Ureter (tissue), 1 donor: ENCODE measurements at places on chromosomes 2 and 18.

DNA sequence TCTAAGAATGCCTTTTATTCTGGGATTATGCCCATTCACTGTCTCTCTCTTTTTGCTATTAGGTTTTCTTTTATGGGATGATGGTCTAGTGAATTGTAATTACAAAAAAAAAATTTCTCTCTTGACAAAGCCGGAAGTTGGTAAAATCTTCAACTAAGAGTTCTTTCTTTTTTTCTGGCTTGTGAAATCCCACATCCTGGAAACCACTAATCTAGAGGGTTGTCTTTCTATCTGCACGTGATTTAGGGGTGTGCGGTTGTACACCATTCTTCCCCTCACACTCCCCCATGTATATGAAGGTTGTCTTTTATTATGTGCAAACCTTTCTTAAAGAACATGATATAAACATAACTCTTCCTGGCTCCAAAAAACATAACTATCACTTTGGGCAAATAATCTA lies 52.0 kb downstream of the GATA6 start:
- no peak for DNase-seq

GRCh38 chr2:237192881-237193280 lies 107.2 kb downstream of the COPS8 start:
- DNase-seq, result no peak

- no peak for DNase-seq
Measured at GRCh38 chr18:62938487-62938886, 223.1 kb downstream of the PHLPP1 start.

- DNase-seq, result no peak
Measured at GRCh38 chr2:207046724-207047123, 107.4 kb downstream of the CPO start.

DNA sequence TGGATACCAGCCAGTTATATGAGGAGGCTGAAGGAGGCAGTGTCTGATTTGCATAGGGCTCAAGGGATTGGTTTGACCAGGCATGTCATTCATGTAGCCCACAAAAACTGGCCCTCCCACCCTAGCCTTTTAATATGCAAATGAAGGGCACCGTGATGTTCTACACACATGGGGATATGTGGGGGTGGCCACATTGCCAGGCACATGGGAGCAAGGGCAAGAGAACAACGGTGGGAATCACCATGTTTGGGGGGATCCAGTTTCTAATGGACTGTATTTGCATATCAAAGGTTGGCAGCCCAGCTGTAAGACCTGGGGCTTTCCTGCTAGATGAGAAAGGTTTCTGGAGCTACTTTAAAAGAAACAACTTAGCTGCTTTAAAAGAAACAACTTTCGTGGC lies 65.1 kb upstream of the SLC25A52 start:
- no peak for DNase-seq

- DNase-seq, result no peak
Measured at GRCh38 chr2:42021464-42021863, 26.4 kb upstream of the PKDCC start.

DNA sequence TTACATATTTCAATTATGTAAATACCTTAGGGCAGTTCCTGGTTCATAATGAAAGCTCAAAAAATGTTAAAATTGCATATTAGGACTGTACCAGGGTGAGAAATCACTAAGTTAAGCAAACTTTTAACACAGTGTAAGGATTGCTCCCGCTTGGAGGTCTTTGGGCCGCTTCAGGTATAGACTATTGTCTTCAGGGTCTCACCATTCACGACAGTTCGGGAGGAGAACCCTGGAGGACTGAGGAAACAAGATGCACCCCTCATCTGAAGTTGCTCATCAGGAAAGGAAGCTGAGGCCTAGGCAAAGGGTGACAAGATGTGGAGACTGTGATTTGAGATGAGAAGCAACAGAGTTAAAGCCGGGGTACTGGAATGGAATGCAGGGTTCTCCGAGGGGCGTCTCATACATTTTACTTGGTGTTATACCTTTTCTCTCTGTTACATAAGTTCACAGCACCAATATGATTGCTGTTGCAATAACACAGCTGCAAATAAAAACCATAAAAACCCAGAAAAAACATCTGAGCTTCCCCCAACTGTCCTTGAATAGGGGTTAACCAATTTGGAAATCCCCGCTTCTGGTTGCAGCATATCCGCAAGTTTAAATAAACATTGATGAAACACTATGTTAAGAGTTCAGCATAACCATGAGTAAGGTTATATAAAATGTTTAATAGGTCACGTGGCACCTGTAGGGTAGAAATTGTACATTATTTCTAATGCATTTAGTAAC lies 40.1 kb downstream of the FBXO48 start:
- no peak for DNase-seq

DNA sequence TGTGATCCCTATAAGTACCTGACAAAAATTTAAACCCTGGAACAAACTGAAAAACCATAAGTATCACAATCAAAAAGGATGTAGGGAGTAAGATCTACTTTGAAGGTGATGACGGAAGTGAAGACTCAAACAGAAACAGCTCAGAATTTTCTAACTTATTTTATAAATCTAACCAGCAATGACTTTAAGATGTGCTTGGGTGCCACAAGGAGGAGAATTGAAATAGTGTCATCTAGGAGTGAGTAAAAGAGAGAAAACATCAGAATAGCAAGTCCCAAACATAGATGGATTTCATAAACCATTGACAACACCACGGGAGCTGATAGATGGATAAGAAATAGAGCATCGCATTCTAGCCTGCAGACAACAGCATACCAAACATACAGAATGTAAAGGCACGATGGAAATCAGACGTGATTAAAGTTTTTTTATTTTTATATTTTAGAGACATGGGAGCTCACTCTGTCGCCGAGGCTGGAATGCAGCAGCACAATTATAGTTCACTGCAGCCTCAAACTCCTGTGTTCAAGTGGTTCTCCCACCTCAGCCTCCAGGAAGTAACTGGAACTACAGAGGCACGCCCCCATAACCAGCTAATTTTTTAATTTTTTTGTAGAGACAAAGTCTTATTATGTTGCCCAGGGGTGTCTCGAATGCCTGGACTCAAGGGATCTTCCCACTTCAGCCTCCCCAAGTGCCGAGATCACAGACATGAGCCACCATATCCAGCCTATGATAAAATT lies 36.9 kb downstream of the MAP3K19 start:
- DNase-seq, result no peak

GRCh38 chr2:230403746-230404145 lies 12.3 kb upstream of the SP100 start:
- DNase-seq, result no peak

GRCh38 chr2:231123362-231123898 lies 1.4 kb downstream of the HTR2B start:
- DNase-seq, result no peak

- no peak for DNase-seq
Measured at GRCh38 chr2:120436885-120437603, 91.1 kb downstream of the INHBB start.

- no peak for DNase-seq
Measured at GRCh38 chr2:192126912-192127311, 67.8 kb downstream of the TMEFF2 start.

GRCh38 chr18:360676-361075 lies 92.8 kb upstream of the THOC1 start:
- no peak for DNase-seq

DNA sequence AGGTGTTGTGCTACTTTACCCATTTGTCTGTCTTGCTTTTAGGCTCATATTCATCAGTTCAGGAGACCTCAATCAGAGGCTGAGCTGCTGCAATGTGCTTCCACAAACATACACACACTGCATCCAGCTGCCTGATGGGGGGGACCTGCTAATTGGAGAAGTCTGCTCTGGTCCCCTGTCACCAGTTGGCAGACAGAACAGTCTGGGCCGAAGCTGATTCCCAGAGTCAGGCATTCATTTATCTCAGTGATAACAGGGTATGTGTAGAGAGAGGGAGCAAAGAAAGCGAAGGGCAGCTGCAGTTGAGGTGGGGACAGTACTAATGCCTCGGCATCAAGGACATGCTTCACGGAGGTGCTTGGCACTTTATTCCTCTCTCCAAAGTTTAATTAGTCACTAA lies 584.3 kb upstream of the PIK3C3 start:
- DNase-seq, result no peak

GRCh38 chr2:18077704-18078103 lies 199.2 kb downstream of the KCNS3 start:
- DNase-seq, result no peak
